ENCODE measurements at places on chromosomes 5 and 9. TPM values are rescaled to one million over a fixed set of nuclear protein-coding genes. Genes with fewer than 3 reads are reported as not detected.
A peak's percentile ranks its signal among the peaks of the same experiment; 100 is the strongest.

GRCh38 chr5:80194468-80194867 is 61.4 kb downstream of the SERINC5 start:
- DNase-seq = no peak
- H3K4me3 ChIP-seq = no peak overlapping the region
- no peaks in the 10 kb centered on the region for H3K27me3 ChIP-seq
- peaks cover 21% of the 10 kb centered on the region for H3K4me1 ChIP-seq
- no peaks in the 10 kb centered on the region for H3K36me3 ChIP-seq

LRRC70 gene
- total RNA-seq = 4.8 TPM

ANKRD55 gene
- 1.7 TPM for total RNA-seq

DNA sequence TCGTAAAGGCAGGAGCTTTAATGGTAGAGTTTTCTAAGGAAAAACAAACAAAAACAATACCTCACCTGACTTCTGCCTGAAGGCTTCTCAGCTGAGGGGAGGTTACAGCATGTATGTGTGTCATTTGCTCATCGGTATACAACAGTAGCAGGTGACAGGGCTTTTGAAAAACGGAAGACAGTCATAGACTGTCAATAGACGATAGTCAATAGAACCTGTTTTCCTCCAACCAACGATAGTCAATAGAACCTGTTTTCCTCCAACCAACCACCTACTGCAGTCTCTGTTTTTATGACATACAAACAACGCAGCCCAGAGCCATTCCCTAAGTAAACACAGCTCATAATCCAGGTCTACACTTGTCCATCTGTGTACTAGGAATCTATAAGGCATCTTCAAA is 74.6 kb downstream of the RETREG1 start:
- DNase-seq = no peak
- H3K27me3 ChIP-seq = no peaks in the 10 kb centered on the region
- no peak overlapping the region for H3K4me3 ChIP-seq
- no peak overlapping the region for H3K27ac ChIP-seq
- peaks cover 4% of the 10 kb centered on the region for H3K4me1 ChIP-seq
- H3K36me3 ChIP-seq = no peaks in the 10 kb centered on the region

- peaks cover 20% of the 10 kb centered on the region for H3K4me1 ChIP-seq
- H3K27ac ChIP-seq = no peak overlapping the region
- H3K4me3 ChIP-seq = no peak overlapping the region
- H3K36me3 ChIP-seq = no peaks in the 10 kb centered on the region
- DNase-seq = no peak
Observed at GRCh38 chr9:112761912-112762655, 11.5 kb downstream of the SNX30 start.

- no peaks in the 10 kb centered on the region for H3K27me3 ChIP-seq
- H3K36me3 ChIP-seq = peaks cover 12% of the 10 kb centered on the region
- no peak overlapping the region for H3K4me3 ChIP-seq
- peak overlapping the region; percentile 96 for H3K27ac ChIP-seq
Observed at GRCh38 chr9:121357011-121357410, 13.0 kb downstream of the STOM start.

GRCh38 chr5:73940026-73940425 is 314.0 kb downstream of the ARHGEF28 start:
- no peaks in the 10 kb centered on the region for H3K27me3 ChIP-seq
- DNase-seq = no peak
- H3K4me3 ChIP-seq = no peak overlapping the region
- no peaks in the 10 kb centered on the region for H3K36me3 ChIP-seq
- H3K27ac ChIP-seq = no peak overlapping the region
- no peaks in the 10 kb centered on the region for H3K4me1 ChIP-seq

DNA sequence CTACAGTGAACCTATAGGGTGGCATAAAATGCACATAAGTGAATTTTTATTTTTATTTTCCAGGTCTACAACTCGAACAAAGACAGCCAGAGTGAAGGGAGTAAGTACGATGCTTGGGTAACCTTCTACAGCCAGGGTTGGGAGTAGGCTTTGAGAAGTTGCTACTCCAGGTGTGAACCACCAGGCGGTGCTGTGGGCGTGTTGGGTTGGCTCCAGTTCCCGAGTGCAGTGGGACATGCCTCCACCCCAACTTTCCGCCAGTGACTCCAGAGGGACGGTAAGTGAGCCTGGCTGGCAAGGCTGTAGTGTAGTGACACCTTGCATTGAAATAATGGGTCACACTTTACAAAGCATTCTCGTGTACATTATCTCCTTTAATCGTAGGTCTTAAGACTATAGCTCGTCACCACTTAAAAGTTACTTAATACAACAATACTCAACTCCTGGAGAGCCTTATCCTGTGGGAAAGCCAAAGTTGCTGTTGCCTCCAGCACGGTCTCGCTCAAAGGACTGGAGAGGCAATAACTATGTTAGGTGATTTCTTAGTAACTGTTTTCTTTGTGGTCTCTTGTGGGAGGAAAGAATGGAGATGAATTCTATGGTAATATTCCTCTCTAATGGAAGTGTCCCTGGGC is 244.0 kb downstream of the ARHGAP26 start:
- DNase-seq = peak; percentile 52
- no peak overlapping the region for H3K4me3 ChIP-seq
- H3K27ac ChIP-seq = no peak overlapping the region
- H3K4me1 ChIP-seq = peaks cover 7% of the 10 kb centered on the region
- no peaks in the 10 kb centered on the region for H3K36me3 ChIP-seq

SUSD3 gene
- total RNA-seq = 4.0 TPM

DNA sequence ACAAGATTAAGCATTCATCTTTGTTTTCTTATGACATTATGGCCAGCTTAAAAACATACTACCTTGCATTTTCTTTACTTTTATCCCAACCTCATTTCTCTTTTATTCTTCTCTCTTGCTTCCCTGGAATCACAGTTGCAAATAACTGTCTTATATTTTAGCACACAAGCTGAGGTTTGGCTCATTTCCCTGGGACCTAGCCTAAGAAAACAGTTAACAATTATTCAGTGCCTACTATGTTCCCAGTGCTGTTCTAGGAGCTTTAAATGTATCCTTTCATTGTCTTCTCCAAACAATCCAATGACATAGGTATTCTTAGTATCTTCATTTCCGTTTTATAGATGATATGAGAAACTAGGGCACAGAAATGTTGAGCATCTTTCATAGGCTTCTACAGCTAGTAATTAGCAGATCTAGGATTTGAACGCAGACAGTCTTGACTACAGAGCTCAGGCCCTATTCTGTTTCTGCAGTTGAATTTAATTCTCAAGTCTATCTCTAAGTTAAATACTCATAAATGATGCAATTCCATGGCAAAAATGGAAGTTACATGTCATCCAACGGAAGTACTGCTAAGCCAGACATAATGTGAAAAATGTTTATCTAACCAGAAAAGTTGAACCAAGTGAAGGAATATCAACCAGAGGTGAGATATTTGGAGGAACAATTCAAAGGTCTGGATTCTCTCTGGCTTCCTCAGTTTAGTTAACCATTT is 52.3 kb upstream of the MTAP start:
- H3K27ac ChIP-seq = no peak overlapping the region
- no peaks in the 10 kb centered on the region for H3K27me3 ChIP-seq
- no peaks in the 10 kb centered on the region for H3K36me3 ChIP-seq
- no peak for DNase-seq
- H3K4me3 ChIP-seq = no peak overlapping the region
- no peaks in the 10 kb centered on the region for H3K4me1 ChIP-seq

DNA sequence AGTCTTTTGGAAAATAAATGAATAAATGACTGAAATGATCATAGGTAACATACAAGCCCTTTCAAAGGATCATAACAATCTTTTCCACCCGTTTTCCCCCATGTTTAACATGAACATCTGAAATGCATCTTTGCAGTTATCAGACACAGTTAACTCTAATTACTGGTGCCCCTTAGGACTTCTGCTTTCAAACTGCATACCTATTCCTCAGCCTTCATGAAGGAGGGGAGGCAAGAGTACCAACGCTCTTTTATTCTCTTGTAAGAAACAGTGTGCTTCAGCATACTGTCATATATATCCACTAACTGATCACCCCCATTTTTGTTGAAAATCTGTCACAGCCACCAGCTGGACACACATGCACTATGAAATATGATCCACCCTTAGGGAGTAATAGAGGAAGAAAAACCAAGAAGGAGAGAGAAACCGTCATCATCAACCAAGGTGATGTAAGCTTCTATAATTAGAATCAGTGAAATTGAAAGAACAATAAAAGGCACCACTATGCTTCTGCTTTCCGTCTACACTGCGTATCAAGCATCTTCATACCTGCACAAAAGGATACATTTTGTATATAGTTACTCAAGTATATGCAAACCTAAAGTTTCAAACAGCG is 98.7 kb downstream of the RAPGEF6 start:
- H3K36me3 ChIP-seq = no peaks in the 10 kb centered on the region
- H3K4me3 ChIP-seq = no peak overlapping the region
- DNase-seq = no peak
- H3K27me3 ChIP-seq = no peaks in the 10 kb centered on the region
- H3K4me1 ChIP-seq = peaks cover 18% of the 10 kb centered on the region
- H3K27ac ChIP-seq = no peak overlapping the region

- H3K27ac ChIP-seq = no peak overlapping the region
- H3K4me1 ChIP-seq = peaks cover 18% of the 10 kb centered on the region
- H3K36me3 ChIP-seq = no peaks in the 10 kb centered on the region
- no peak overlapping the region for H3K4me3 ChIP-seq
- H3K27me3 ChIP-seq = no peaks in the 10 kb centered on the region
Observed at GRCh38 chr5:143213231-143213850, 190.1 kb downstream of the NR3C1 start.

GRCh38 chr5:111124793-111125192 is 32.6 kb downstream of the WDR36 start:
- no peaks in the 10 kb centered on the region for H3K27me3 ChIP-seq
- H3K4me1 ChIP-seq = no peaks in the 10 kb centered on the region
- H3K4me3 ChIP-seq = no peak overlapping the region
- no peak overlapping the region for H3K27ac ChIP-seq
- DNase-seq = no peak

- no peak overlapping the region for H3K4me3 ChIP-seq
- no peak overlapping the region for H3K27ac ChIP-seq
- no peaks in the 10 kb centered on the region for H3K27me3 ChIP-seq
- no peaks in the 10 kb centered on the region for H3K4me1 ChIP-seq
- H3K36me3 ChIP-seq = peaks cover 52% of the 10 kb centered on the region
- DNase-seq = no peak
Observed at GRCh38 chr5:65682148-65682547, 39.8 kb downstream of the SGTB start.

GRCh38 chr5:64384765-64385164 is 121.0 kb upstream of the RGS7BP start:
- no peak overlapping the region for H3K4me3 ChIP-seq
- H3K36me3 ChIP-seq = no peaks in the 10 kb centered on the region
- no peaks in the 10 kb centered on the region for H3K4me1 ChIP-seq
- no peak overlapping the region for H3K27ac ChIP-seq

CYFIP2 gene
- total RNA-seq = 71.8 TPM

DNA sequence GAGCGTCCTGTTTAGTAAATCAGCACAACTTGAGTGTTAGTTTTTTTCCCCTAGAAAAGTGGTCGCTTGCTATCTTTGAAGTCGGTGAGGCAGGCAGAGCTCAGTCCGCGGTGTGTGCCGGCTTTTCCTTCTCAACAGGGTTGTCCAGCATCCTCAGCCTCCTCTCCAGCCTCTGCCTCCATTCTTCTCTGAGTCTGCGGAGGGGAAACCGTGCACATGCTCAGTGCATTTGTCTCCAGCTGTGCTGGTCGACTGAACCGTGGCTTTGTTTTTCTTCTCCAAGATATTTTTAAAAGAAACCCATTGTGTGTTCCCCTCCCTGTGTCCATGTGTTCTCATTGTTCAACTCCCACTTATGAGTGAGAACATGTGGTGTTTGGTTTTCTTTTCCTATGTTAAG is 25.3 kb downstream of the FAM240B start:
- no peaks in the 10 kb centered on the region for H3K36me3 ChIP-seq
- H3K4me1 ChIP-seq = no peaks in the 10 kb centered on the region
- no peaks in the 10 kb centered on the region for H3K27me3 ChIP-seq
- H3K4me3 ChIP-seq = no peak overlapping the region
- DNase-seq = no peak

ANKRD34B gene
- not detected for total RNA-seq

C5orf34 gene
- 1.1 TPM for total RNA-seq

SAPCD2 gene
- 0.83 TPM for total RNA-seq

GRCh38 chr9:123174887-123175518 is 93.4 kb downstream of the STRBP start:
- H3K27me3 ChIP-seq = no peaks in the 10 kb centered on the region
- H3K4me3 ChIP-seq = no peak overlapping the region
- H3K27ac ChIP-seq = no peak overlapping the region
- no peaks in the 10 kb centered on the region for H3K36me3 ChIP-seq
- no peak for DNase-seq

DNA sequence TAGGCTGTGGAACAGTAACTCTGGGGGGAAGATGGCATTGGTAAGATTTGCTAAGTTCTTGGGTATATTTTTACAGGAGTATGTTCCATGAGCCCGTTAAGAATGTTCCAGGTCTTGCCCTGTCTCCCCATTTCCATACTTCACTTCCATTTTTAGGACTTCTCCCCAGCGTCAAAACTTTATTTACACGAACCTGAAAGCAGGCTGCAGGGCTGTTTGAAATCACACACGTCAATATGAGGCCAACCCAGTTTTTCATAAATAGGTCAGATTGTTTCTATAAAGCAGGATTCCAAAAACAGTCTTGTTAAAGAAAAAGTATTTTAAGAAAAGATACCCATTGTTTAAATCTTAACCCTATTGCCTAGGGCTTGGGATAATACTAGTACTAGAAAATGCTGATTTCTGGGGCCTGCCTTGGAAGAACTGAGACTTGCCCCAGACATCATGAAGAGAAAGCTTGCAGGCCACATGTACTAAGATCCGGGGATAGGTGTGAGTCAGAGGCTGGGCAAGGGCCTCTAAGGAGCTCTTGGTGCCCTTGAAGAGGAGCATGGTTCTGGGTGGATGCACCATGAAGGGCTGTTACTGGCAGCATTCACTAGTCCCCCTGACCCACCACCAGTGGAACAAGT is 24.2 kb downstream of the TRIO start:
- H3K27me3 ChIP-seq = no peaks in the 10 kb centered on the region
- peak; percentile 51 for DNase-seq
- H3K36me3 ChIP-seq = no peaks in the 10 kb centered on the region

RELL2 gene
- 6.2 TPM for total RNA-seq

ADAMTS2 gene
- 19.2 TPM for total RNA-seq

- H3K36me3 ChIP-seq = no peaks in the 10 kb centered on the region
- peaks cover 20% of the 10 kb centered on the region for H3K4me1 ChIP-seq
- no peak for DNase-seq
- no peaks in the 10 kb centered on the region for H3K27me3 ChIP-seq
Observed at GRCh38 chr9:113503613-113504211, 40.2 kb downstream of the RGS3 start.

SLC6A18 gene
- total RNA-seq = not detected

GRCh38 chr5:140111011-140111858 is 2.7 kb upstream of the PURA start:
- no peak overlapping the region for H3K4me3 ChIP-seq
- no peaks in the 10 kb centered on the region for H3K36me3 ChIP-seq
- DNase-seq = no peak
- no peak overlapping the region for H3K27ac ChIP-seq

Measured in upper lobe of left lung (tissue), 6 donors.